NCI-H1092 (cell line): ENCODE measurements at places on chromosomes 12 and 14.

DNA sequence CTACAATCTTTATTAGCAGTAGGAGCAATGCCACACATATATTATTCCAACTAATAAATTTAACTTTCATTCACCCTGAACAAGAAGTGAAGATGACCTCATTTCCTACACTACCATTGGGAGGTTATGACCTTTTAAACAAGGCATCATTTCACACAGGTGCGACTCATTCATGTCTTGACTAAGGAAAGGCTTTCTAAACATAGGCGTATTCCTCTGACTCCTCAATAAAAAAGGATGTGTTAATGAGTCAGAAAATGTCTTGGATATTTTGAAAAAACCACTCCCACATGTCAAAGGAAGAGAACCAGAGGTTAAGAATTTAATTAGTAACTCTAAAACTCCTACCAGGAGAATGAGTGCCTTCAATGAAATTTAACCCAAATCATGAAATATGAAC, 115.2 kb downstream of the PRICKLE1 start:
- no peak for DNase-seq

DNA sequence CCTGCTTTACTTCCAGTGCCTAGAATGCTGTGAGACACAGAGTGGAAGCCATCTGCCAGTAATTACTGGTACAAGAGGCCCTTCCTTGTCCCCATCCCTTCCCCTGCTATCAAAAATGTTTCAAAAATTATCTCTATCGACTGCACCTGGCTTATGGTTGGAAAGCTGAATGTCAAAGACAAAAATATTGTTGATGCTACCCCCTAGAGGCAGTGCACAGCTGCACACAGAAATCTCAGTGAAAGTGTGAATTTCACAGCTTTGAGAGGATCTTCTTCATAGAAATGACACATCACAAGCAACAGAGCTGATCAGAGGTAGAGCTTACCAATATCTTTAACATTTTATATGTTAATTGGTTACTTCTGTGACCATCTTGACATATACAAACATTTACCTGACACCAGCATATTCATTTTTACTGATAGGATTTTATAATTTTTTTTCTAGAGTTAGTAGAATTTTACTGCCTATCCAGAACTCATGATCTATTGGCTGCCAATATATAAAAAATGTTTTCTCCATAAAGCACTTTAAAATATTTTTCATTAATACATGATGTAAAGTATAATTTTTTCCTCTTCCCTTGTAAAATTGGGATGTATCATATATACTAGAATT, 138.0 kb downstream of the AACS start:
- no peak for DNase-seq

GRCh38 chr12:132075714-132076553, 68.2 kb downstream of the DDX51 start:
- no peak for DNase-seq

DNA sequence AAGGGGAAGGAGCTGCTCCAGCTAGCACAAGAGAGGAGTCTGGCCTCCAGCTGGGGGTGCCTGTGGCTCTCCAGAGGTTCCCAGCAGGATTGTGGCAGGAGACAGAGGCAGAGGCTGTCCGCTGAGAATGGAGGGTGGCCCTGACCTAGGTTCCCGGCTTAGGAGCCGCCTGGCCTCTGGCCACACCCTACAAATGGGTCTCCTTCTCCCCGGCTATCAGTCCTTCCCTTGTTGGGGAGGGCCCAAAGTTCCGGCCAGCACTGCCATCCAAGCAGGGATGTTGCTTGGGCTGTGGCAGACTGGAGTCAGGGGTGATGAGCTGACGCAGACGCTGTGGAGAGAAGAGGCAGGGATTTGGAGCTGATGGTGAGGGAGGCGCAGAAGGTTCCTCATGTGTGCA, 23.1 kb downstream of the SLC6A12 start:
- DNase-seq = no peak

- DNase-seq = no peak
Measured at GRCh38 chr12:2169940-2170339, 117.2 kb downstream of the CACNA1C start.
